ENCODE measurements at places on chromosomes 6 and 20.

- DNase-seq, result no peak
Measured at GRCh38 chr6:143109196-143109595, 48.5 kb downstream of the AIG1 start.

DNA sequence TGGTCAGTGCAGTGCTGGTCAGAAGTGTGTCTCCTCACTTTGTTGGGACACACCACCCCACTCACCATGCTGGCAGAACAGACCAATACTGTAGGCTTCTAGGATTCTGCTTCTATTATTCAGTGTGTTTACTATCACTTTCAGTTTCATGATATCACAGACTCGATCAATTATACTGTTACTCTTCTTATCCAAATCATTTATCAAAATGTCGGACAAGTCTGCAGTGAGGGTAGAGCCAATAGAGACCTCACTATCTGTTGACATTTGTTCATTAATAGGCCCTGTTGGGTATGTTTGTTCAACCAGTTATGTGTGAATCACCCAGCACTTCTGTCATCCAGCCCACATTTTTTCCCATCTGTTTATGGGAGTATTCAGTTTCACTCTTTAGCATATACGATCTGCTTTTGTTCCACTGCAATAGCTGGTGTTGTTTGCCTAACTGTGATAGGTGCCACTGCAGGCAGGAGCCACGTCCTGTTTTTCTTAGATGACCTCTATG lies 140.1 kb downstream of the NRN1 start:
- DNase-seq, result no peak

- no peak for DNase-seq
Measured at GRCh38 chr6:53741034-53741823, 53.6 kb upstream of the LRRC1 start.

- DNase-seq, result no peak
Measured at GRCh38 chr20:50379991-50380696, 130.0 kb upstream of the PTPN1 start.

- DNase-seq, result no peak
Measured at GRCh38 chr20:57431539-57431835, 40.3 kb downstream of the RBM38 start.

DNA sequence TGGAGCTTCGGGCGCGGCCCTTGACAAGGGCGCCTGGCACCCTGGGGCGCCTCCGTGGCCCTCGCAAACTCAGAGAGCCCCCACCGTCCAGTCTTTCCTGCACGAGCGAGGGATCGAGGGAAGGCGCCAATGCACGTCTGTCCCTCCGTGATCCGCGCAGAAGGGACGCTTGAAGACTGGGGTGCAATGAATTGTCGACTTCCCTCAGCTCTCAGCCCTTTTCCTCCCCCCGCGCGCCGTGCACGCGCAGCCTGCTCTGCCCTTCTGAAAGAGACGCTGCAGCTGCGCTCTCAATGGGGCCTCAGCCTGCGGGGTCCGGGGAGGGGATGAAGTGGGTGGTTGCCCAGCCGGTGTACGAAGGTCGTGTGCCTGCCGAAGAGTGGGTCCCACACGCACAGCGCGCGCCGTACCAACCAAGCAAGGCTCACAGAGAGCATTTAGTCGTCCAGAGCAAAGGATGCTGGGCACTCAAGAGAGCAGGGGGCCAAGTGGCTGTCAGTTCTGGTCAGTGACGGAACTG lies 5.5 kb upstream of the SOX4 start:
- no peak for DNase-seq

DNA sequence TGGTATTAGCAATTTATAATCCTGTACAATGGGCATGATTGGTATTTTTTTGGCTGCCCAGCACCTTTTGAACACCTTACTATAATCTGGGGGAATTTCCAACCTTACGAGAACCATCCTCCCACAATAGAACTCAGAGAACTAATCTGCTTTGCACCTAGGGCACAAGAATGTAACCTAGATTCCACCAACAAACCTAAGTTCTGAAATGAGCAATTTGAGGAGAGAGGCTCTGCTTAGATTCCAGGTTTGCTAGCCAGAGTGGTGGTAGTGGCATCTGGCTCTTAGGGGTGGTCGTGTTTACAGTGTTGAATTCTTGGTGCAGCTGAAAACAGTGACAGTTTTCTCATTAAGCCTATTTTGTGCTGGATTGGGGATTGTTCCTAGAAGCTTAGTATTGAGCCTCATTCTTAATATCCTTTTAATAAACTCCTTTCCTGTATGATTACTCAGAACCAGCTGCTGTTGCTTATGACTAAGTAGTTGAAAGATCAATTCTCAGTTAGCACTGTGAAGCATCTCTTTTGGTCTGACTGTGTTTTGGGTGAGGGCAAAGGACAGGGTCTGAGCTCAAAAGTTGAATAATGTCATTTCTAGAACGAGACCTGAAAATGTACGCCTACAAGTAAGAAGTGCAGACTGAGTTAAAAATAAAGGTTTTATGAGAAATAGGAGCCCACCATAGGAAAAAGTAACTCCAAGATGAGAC lies 385.6 kb downstream of the CDKAL1 start:
- DNase-seq, result no peak

DNA sequence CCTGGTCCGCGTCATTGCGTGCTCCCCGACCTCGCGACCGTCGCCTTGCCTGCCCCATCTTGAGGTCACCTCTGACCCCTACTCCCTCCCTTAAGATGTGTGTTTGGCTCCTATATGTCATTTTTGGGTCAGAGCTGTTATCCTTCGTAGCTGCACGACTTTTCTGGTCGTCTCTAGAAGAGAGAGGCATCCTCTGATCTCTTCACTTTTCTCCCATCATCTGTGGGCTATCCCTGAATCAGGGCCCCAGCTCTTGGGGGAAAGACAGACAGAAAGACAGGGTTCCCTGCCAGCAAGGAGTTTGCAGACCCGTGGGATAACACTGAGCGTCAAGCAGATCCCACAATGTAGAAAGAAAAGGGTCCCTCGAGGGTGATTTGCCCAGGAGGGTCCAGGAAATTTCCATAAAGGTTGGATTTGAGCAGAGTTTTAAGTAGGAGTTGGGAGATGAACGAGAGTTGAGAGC lies 555 bp downstream of the FAM120B start:
- no peak for DNase-seq

DNA sequence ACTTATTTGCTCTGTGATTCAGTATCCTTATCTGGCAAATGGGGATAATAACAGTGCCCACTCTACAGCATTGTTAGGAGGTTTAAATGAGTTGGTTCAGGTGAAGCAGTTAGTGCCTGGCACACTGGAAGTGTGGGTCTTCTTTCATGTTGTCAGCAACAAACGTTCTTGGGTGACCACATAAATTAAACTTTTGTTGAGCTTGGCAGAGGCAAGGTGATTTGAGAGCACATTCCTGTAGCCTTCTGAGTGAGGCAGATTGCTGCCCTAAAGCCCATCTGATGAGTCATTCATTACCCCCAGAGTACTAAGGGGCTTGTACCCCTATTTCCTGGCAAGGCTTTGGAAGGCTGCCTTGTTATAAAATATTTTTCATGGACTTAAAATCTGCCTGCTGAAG lies 25.8 kb downstream of the SEC23B start:
- no peak for DNase-seq

GRCh38 chr6:31775184-31775583 lies 1.9 kb downstream of the VWA7 start:
- no peak for DNase-seq

GRCh38 chr6:57294862-57295445 lies 22.5 kb upstream of the PRIM2 start:
- DNase-seq, result no peak

GRCh38 chr6:150681578-150682395 lies 82.1 kb downstream of the PLEKHG1 start:
- no peak for DNase-seq

- DNase-seq, result no peak
Measured at GRCh38 chr6:147311218-147311617, 107.0 kb downstream of the STXBP5 start.

- peak; percentile 64 for DNase-seq
Measured at GRCh38 chr20:35619196-35620095, 3.8 kb downstream of the SPAG4 start.

GRCh38 chr6:121540210-121540609 lies 104.8 kb downstream of the GJA1 start:
- no peak for DNase-seq

GRCh38 chr6:158803733-158804143 lies 15.4 kb downstream of the EZR start:
- no peak for DNase-seq

GRCh38 chr6:81265106-81265505 lies 487.4 kb downstream of the TENT5A start:
- DNase-seq, result no peak

- DNase-seq, result no peak
Measured at GRCh38 chr6:155710704-155711103, 255.1 kb upstream of the NOX3 start.

GRCh38 chr6:33427585-33428223 lies 7.8 kb downstream of the SYNGAP1 start:
- no peak for DNase-seq

GRCh38 chr6:106702451-106703110 lies 73.2 kb downstream of the QRSL1 start:
- no peak for DNase-seq

DNA sequence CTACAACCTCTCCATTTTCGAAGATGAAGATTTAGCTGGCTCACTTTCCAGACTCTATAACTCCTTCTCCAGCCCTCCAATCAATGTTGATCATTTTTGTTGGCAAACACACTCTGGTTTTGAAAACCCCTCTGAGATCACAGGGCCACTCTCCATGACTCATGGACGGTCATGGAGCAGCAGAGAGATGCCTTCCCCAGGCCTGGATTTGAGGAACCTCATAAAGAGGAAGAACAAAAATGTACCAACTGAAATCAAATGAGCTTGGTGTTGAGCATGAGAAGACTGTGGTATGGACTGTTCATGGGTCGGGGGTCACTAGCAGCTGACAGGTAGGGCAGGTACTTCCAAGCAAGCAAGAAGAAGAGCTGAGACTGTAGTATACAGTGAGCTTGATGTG lies 112.8 kb upstream of the INSM1 start:
- DNase-seq, result no peak

DNA sequence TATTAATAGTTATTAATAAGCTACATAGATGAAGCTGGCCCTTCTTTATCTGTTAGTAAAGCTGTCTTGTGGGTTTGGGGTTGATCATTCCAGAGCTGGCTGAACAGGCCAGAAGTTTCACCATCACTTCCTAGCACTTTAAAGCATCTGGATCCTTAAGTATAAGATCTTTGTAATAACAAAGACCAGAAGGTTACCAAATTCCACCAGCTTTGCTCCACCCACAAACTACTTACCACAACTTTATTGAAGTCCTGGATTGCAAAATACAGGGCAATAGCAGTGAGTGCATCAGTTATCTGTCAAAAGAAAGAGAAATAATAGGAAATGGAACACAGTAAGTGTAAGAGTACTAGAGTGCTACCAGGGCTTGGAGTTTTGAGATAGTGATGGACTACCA lies 33.0 kb downstream of the PIGU start:
- DNase-seq, result no peak

DNA sequence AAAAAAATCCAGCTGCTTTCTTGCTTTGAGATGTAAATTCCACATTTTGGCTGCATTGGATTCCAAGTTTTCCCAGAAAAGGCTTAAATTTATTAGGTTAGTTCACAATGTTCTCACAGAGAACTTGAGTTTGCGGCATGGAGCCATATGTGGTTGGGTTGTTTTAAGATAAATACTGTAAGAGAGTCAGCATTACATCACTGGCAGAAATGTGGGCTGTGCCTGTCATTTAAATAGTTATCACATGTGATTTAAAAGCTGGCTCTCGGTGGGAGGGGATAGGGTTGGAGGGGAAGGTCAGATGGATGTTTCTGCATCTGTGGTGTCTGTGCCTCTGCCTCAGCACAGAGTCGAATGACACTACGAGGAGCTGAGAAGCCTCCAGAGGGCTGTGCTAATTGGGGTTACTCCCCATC lies 73.8 kb upstream of the SCP2D1 start:
- DNase-seq, result no peak
